Frontal cortex (tissue), 4 donors: ENCODE measurements at places on chromosomes 1 and 21.

DNA sequence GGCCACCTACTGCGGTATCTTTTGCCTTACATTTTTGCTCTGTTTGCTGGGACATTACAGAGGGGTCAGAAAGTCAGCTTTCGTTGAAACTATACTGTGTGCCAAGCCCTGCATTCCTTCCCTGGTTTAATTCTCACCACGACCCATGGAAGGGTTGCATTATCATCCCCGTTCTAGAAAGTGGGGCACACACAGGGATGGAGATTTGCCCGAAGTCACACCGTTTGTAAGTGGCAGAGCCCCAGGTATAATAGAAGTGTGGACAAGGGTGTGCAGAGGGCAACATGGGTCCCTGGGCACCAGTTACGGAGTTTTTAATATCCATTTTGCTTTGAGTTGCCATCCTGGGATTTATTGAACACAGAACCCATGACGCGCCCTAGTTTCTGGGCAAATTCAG lies 11.8 kb downstream of the DMRTB1 start:
- no peak for DNase-seq

GRCh38 chr1:222656391-222657155 lies 38.7 kb downstream of the MIA3 start:
- no peak for DNase-seq

DNA sequence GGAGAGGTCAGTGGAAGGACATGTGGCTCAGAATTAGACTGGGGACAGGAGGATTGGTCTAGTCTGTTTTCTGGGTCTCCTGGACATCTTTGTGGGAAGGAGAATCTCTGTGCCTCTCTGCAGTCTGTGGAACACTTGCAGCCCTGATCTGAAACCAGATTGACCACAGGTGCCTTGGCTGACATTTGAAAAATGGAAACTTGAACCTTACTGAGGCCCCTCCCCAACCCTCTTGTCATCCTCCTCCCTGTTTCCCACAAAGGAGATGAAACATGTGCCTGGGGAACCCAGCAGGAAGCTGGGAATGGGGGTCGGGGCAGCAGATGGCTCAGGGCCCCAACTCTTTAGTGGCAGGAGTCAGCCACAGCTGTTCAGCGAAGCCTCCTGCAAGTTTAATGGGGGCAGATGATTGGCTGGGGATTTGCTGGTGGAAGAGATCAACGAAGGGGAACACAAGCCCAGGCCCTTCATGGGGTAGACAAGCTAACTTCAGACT lies 18.1 kb downstream of the VASH2 start:
- no peak for DNase-seq

GRCh38 chr1:44672254-44672955 lies 1.9 kb downstream of the TMEM53 start:
- DNase-seq: no peak

- DNase-seq: no peak
Observed at GRCh38 chr1:73100216-73100615, 817.9 kb upstream of the NEGR1 start.

DNA sequence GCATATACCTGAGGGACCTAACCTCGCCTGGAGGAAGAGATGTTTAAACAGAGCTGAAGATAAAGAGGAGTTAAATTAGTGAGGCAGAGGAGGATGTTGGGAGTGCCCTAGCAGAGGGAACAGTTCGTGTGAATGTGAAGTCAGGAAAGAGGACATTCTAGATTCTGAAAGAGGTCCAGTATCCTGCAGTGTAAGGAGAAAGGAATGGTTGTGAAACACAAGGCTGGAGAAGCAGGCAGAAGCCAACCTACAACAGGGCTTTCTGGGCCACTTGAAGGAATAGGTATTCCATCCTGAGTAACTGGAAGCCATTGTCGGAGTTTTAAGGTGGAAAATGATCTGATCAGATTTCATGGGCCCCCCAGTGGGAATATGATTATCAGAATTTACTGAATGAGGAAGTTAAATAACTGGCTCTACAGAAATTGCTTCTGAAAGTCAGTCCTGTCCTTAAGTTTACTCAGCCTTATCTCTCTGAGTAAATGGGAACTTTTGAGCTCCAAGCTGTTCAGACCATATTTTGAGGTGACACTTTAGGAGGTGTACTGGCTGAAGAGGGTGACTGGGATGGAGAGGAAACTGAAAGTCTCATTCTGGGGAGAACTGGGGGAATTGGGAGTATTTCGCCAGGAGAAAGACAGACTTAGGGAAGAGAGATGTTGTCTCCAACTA lies 24.4 kb upstream of the FAAH start:
- DNase-seq: no peak
